NCI-H187 treated with DMSO at 0.1 percent for 48 hours (cell line): ENCODE measurements at places on chromosomes 2 and 18.

DNA sequence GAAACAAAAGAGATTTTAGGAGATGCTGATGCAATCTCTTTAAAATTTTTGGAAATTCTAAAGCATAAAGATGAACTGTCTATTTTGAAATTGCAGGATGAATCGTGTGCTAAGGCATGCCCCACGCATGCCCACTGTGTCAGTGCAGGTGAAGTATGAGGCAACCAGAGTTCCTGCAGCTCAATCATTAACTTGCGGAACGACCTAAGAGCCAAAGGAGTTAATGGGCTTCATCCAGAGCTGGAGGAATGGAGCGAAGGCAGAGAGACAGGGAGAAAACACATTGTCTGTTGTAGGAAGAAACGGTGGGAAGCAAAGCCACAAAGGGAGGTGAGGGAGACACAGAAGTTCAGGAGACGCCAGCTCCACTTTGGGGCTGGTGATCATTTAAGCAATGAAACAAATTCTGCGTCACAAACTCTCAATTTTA lies 265.2 kb downstream of the CCDC85A start:
- DNase-seq: no peak

DNA sequence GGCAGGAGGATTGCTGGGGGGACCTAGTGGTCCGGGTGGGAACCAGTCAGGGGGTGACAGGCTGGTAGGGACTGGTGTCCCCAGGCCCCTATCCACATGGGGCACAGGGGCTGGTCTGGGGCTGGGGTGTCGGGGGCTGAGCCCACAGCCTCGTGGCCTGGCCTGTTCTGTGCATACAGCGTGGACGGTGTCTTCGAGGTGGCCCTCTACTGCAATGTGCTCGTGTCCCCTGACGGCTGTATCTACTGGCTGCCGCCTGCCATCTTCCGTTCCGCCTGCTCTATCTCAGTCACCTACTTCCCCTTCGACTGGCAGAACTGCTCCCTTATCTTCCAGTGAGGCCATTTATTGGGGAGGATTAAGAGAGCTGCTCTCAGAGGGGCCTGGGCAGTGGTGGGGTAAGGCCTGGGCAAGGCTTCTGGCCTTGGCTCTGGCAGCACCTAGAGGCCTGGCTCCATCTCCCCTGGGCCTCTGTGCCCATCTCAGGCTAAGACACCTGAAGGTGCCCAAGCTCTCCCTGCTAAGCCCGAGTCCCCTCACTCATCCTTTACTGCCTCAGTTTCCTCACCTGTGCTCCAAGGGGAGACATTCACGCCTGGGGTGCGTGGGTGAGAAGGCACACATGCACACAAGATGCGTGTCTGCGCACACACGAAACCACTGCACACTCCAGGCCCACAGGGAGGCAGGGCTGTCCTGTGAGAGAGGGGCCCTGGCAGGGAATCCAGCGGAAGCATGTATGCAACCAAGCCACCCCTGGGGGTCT lies 1.9 kb downstream of the CHRNG start:
- no peak for DNase-seq

GRCh38 chr2:217714287-217714751 lies 288.5 kb downstream of the TNS1 start:
- no peak for DNase-seq

- no peak for DNase-seq
Observed at GRCh38 chr2:178676046-178676445, 131.2 kb downstream of the TTN start.

DNA sequence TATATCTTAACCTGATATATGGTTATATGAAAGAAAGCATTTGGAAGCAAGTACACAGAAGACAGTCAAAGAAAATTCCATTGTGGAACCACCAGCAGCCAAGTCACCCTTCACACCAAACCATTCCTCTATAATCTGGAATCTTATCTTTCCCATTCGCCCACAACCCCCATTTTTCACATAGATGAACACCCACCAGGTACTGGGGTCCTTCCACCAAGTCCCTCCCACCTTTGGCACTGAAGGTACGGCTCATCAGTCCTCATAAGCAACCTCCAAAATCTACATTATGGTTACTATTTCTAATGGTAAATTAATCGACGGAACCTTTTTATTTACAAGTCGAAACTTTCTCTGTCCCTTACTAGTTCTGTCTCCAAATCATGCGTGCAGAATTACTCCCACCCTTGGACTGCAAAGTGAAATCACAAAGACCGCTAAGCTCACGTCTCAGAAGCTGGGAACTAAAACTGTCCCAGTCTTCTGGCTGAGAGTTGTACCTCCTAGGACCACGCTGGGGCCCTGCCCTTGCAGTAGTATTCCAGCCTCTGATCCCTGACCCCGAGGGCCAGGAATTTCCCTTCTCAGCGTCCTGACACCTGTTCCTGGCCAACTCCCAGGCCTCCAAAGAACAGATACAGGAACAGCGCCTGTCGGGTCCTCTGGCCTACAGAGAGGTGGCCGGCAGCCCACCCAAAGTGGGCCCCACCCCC lies 702 bp downstream of the OLA1 start:
- DNase-seq: no peak

- DNase-seq: no peak
Observed at GRCh38 chr2:85340034-85340892, 12.5 kb upstream of the TGOLN2 start.

DNA sequence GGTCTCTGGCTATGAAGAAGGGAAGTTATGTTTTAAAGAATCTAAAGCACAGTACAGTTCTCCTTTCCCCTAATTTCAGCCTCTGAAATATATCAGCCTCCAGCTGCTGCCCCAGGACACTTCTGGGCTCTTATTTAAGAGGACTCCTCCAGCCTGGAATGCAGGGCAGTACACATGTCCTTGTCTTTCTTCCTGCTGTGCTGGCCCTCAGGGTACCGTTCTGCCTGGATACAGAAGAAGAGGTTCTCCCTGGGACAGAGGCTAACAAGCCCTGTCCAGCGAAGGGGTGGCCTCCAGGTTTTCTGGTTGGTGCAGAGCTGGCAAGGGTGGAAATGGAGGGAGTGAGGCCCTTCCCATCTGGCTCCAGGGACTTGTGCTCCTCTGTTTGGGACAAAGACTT lies 22.1 kb downstream of the MLPH start:
- DNase-seq: no peak

DNA sequence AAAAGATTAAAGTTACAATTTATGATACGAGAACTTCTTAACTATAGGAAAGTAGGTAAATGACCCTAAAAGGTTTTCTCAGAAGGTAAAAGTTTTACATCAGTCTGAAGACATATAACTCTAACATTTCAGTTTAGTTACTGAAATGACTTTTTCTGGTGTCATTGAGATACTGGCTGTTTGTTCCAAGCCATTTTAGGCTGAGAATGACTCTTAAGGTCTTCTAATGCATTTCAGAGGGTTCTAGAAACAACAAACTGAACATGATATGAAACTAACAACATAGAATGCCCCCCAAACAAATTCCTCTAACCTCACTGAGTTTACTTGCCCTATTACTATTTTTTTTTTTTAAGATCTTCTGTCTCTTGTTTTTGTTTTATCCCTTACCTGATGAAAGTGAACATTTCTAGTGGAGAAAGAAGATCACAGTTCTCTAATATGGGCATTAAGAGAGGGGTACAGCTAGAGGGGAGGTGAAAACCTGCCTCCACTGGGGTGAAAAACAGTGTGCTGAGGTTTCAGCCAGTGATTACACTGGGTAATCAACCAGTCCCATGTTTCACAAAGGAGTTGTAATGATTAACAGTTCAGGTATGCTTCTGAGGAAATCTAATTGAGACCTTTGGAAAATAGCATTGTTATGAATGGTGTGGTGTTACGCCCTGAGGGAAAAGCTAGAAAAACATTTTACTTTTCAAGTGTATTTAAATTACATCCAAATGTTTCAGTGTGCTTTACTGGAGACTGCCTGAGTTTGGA lies 11.2 kb downstream of the NABP1 start:
- DNase-seq: no peak

DNA sequence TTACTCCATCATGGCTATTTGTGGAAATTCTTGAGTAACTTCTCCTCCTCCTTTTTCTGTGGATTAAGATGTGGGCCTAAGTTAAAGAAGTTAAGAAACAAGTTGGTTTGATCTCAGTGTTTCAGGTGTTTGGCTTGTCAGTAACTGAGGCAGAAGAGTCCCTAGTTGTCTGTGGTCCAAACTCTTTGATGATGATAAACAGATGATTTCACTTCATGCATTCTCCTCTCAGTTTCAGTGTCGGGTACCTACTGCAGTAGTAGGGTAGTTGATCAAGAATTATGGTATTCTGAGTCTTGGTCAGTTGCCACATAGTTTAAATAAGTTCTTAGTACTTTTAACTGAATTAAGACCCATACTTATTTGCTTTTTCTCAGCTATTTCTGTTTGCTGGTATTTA lies 85.6 kb downstream of the NCOA1 start:
- no peak for DNase-seq

- DNase-seq: no peak
Observed at GRCh38 chr2:176002688-176003210, 682 bp upstream of the LNPK start.

DNA sequence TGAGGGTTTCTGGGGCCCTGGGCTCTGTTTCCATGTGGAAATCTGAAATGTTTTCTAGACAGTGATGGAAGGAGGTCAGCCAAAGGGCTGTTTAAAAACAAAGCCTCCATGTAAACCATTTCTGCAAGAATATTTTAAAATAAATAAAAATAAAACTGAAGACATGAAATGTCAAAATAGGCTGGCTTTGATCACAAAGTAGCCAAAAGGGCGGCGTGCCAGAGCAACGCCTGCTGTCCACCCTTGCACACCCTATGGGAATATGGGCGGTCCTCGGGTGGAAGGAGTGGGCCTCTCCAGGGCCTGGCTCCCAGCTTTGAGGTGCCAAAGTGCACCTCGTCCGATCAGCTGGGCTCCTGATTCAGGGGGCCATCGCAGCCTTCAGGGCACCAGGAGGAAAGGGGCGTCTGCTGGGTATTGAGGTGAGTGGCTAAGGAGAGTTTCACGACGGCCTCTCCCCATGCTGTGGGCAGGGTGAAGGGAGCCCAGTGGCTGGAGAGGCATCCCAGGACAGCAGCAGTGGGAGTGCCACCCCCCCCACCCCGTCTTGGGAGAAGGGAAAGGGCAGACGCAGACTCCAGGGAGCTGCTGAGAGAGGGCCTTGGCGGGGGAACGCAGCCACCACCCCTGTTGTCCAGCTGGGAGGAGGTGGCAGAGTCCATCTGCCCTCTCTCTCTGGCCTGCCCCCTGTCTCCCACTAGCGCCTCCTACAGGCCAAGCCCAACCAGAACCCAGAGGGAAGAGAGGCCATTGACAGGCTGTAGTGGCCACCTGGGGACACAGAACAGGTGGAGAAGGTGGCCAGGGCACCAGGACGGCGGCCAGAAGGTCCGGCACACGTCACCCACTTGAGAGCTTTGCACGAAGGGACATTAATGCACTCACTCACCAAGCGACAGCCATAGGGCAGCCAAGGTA lies 5.7 kb upstream of the ERFE start:
- DNase-seq: no peak

DNA sequence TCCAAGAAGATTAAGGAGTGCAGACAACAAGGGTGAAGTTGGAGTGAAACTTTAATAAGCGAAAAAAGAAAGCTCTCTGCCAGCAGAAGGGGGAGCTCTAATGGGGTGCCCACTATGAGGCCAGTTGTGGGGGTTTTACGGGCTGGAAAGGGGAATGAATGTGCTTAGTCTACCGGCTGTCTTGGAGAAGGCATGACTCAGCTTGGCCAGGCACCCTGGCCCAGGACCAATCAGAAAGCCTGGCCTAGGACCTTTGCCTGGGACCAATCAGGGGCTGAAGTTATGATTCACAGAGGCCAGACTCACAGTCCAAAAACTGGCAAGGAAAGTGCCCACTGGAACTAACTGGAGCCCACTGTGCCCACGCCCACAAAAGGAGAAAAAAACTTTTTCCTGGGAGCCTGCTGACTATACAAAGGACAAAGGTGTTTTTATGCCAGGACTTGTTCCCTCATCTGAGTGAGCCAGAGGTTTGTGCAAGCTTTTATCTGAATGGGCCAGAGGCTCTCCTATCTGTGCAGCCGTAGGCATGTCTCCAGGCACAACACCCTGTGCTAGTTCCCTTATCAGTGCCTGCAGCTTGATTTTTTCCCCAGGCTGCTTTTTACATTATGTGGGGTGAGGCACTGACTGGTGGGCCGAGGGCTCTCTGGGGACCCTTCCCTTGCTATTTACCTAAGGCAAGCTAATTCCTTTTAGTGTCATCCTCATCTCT lies 18.6 kb downstream of the CMPK2 start:
- no peak for DNase-seq

GRCh38 chr18:75207310-75208154 lies 1.4 kb downstream of the PTGR3 start:
- no peak for DNase-seq

DNA sequence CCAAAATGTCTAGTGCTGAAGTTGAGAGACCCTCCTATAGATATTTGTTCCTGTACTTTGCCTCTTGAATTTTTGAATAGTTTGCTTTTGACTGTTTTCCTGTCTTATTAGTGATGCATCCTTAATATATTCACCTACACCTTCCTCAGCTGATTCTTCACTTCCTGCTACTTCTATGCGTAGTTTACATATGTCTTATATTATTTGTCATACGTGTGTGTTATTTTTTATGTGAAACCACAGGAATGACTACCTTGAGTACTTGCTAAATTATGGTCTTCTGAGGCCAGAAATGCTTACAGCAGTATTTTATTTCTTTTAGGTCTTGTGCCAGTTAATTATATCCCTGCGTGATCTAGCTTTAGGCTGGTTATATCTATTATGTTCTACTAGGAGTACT lies 9.9 kb downstream of the UBE2E3 start:
- DNase-seq: no peak
